ENCODE measurements at places on chromosomes 1 and 21.

GRCh38 chr1:36922071-36922470 lies 112.2 kb downstream of the GRIK3 start:
- no peak for DNase-seq

- DNase-seq, result no peak
These were observed 18.4 kb upstream of the ZNF124 start for GRCh38 chr1:247189981-247190798.

- no peak for DNase-seq
These were observed 284.3 kb upstream of the NR5A2 start for GRCh38 chr1:199743227-199743626.

GRCh38 chr1:224203243-224204016 lies 20.4 kb downstream of the DEGS1 start:
- DNase-seq, result no peak

DNA sequence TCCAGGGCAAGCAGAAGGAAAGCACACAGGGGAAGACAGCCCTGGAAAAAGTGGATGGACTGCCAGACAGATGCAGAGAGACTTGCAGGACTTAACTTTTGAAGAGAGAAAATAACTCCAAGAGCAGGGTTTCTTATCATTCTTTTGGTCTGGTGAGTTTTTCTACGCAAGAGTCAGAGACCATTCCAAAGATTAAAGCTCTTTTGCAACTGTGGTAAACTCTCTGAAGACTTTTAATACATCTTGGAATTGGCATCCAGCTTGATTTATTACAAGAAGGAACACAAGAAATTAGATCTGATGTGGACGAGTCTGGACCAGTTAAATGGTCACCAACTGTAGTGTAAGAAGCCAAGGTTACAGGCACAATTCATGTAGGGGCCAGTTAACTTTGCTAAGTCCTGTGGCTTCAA lies 153.4 kb downstream of the SIPA1L2 start:
- no peak for DNase-seq

DNA sequence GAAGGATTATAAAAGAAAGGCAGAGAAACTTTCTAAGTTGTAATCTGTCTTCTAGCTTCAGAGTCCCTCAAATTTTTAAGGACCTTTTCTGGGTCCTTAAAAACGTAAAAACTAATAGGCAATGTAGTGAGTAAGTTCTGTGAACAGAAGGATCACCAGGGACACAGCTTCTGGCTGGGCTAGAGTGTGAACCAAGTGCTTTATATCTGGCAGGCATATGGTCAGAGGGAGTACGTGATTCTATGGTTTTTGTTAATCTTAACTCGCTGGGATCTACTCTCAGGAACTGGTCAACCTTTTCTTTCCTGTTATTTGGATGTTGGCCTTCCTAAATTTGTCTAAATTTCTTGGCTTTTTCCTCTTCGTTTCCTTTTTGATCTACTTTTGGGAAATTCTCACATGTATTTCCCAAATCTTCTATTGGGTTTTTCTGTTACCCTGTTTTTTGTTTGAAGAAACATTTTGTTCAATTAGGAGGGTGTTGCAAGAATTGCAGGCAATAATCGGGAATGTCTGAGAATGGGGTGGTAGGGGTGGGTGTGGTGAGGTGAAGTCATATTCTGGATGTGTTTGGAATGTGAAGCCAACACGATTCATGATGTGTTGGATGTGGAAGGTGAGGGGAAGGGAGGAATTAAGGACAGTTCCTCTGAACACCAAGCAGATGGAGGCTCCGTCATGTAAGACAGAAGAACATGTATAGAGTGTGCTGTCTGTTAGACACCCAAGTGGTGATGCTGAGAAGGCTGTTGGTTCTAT lies 193.2 kb downstream of the FMN2 start:
- no peak for DNase-seq

DNA sequence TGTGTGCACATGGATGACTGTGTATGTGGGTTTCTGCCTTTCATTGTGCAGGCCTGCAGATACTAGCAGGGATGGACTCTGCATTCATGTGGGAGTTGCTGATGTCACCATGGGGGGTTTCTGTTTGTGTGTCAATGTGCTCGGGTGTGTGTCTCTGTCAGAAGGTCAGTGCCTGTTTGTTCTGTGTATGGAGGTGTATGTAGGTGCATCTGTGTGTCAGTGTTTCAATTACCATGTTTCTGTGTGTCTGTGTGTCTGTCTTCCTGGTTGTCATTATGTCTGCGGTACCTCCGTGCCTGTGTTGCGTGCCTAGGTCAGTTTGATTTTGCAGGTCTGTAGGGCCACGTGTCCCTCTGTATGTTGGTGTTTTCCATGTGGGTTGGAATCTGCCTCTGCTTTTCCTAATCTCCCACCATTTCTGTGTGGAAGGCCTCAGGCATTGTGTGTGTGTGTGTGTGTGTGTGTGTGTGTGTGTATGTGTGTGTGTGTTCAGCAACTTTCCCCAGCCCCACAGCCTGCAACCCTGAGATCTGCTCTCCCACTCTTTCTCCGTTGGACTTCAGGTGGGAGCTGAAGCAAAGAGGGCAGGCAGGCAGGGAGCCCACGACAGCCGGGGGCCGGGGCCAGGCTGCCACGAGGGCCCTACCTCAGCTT lies 36.7 kb upstream of the WASF2 start:
- no peak for DNase-seq

- no peak for DNase-seq
These were observed 50.3 kb downstream of the NFASC start for GRCh38 chr1:204920967-204921366.

DNA sequence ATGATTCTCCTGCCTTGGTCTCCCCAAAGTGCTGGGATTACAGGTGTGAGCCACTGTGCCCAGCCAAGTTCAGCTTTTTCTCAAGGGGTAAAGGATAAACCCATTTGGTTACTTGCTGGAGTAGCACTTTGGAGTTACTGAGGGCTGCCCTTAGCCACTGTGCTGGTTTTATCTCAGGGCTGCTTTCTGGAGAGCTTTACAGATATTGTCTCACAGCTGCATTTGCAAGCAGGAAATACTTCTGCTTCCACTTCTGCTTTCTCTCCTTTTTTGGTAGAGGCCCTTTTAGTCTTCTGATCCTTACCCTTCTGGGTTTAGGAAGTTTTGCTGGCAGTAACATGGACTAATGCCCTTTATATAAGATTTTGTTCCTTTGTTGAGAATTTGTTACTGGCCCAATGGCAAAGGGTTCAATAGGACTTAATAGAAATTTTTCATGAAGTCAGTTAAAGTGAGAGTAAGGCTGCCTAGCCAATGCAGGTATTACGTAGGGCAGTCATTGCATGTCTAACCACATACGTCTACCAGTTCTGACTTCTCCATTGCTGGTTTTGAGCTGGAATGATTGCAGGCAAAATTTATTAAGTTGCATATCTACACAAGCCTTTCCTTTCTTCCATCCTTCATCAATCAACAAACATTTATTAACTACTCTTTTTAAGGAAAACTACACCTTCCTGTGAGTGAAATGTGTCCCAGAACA lies 24.4 kb downstream of the CAP1 start:
- no peak for DNase-seq

GRCh38 chr1:184755226-184756065 lies 788 bp upstream of the EDEM3 start:
- no peak for DNase-seq

- no peak for DNase-seq
These were observed 150.9 kb downstream of the GRIK3 start for GRCh38 chr1:36883315-36883949.

DNA sequence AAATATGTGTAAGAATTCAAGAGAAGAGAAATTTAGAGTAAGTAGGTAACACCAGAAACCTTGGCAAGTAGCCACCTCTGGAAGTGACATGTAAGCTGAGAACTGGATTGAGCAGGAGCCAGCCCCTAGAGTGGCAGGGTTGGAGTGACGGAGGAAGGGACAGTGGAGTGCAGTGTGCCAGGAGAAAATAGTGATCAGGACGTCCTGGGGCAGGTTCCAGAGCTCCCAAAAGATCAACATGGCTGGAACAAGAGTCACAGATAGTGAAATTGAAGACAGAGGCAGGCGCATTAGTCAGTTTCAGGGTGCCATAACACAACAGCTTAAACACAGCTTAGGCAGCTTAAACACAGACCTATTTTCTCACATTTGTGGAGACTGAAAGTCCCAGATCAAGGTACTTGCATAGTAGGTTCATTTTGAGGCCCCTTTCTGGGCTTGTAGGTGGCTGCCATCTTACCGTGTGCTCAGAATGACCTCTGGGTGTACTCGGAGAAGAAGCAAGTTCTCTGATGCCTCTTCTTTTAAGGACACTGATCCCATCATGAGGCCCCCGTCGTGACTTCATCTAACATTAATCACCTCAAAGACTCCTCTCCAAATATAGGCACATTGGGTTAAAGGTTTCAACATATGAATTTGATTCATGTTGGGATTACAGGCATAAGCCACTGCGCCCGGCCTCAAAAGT lies 37.2 kb downstream of the GNPAT start:
- peak; percentile 69 for DNase-seq

DNA sequence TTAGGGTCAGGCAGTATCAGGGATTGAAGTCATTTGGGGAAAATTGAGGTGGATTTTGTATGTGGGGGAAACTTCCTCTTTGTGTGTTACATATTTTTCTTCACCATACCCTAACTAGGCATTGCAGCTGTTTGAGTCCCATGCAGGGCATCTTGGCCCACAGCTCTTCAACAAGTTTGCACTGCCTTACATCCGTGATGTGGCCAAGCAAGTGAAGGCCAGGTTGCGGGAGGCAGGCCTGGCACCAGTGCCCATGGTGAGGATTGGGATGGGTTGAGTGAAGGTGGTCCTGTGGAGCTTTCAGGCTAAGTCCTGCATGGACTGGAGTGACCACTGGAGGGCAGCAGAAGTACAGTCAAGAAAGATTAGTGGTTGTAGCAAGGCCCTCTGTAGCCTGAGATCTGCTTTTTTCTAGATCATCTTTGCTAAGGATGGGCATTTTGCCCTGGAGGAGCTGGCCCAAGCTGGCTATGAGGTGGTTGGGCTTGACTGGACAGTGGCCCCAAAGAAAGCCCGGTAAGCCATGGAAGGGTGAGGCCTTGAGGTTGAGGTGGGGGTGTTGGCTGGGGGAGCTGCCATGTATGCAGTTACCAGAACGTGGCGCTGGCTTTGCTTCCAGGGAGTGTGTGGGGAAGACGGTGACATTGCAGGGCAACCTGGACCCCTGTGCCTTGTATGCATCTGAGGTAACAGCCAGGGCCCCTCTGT lies 2.4 kb downstream of the UROD start:
- peak; percentile 91 for DNase-seq
